Stimulated activated CD8-positive, alpha-beta memory T cell treated with anti-CD3 and anti-CD28 coated beads, Interleukin-2, amount 100 ng/mL, for 48 hours (primary cell): ENCODE measurements at places on chromosomes 1 and 21.

DNA sequence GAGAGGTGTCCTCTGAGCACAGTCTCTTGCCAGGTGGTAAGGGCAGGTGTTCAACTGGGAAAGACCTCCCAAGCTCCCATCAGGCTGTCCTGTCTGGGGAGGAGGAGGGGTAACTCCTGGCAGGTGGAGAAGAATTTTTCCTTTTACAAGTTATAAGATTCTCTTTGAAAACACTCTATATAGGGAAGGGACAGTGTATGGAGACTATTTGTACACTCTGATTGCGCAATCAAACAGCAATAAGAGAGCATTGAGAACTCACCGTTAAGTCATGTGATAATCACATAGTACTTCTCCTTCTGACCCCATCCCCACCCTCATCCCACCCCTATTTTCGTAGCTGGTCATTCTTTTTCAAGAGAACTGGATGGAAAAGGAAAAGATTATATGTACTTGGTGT is 179.3 kb upstream of the ZNF644 start:
- no peak for DNase-seq

DNA sequence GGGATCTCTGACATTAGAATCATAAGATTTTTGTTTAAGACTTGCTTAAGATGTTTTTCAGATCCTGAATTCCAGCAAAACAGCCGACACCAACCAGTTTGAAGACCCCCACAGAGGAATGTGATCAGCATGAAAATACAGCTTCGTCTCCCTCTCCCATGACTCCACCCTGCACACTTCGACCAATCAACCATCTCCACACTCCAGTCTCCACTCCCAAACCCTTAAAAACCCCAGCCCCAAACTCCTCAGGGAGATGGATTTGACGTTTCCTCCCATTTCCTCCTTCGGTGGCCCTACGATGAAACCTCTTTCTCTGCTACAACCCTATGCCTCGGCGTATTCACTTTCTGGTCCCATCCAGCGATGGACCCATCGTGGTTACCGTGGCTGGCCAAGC is 30.1 kb upstream of the KIF26B start:
- no peak for DNase-seq

- no peak for DNase-seq
These were observed 61.4 kb upstream of the DIRAS3 start for GRCh38 chr1:68111519-68112436.

- DNase-seq: no peak
These were observed 57.9 kb upstream of the HIVEP3 start for GRCh38 chr1:41976671-41977070.

- DNase-seq: no peak
These were observed 846.9 kb upstream of the ADAMTS5 start for GRCh38 chr21:27813750-27814149.

GRCh38 chr1:111406321-111406768 is 21.2 kb downstream of the OVGP1 start:
- DNase-seq: no peak

- DNase-seq: no peak
These were observed 148.2 kb upstream of the PALMD start for GRCh38 chr1:99497690-99498089.

GRCh38 chr1:8976338-8976737 is 30.7 kb downstream of the CA6 start:
- DNase-seq: no peak

- DNase-seq: no peak
These were observed 215.3 kb upstream of the C1orf174 start for GRCh38 chr1:4115191-4115900.

GRCh38 chr21:46567348-46567747 is 37.5 kb downstream of the S100B start:
- no peak for DNase-seq

DNA sequence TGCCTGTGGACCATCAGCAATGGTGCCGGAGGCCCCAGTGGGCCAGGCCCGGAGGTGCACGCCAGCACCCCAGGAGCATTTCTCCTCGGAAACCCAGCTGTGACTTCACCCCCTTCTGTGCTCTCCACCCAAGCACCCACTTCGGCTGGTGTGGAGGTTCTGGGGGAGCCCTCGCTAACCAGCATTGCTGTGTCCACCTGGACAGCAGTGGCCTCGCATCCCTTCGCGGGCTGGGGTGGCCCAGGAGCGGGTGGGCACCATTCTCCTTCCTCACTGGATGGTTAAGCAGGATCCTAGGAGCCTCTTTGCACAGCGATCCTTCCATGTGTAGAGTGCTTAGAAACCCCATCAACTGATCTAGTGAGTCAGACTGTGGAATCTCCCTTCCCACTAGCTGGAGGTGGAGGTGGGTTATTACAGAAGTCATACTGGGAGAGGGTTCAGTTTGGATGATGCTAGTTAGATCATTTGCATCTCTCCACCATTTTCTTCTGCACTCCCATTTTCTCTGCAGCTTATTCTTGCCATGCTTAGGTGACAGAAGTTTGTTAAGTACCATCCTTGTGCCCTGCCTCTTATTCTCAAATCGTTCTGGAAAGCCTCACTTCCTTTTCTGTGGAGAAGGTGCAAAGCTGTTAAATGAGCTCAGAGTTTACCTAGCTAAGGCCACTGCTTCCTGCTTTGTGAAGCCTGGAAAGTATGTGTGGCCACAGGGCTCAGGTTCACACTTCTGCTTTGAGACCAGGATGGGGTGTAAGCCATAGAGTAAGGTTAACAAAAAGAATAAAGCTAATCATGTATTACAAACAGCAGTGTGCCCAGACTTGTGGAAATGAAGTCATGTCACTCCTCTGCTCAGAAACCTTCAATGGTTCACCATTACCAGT is 32.3 kb downstream of the TBX19 start:
- DNase-seq: no peak

GRCh38 chr1:21510113-21510493 is 880 bp downstream of the ALPL start:
- DNase-seq: no peak

GRCh38 chr1:156281281-156281680 is 1.3 kb downstream of the SMG5 start:
- DNase-seq: peak; percentile 47

GRCh38 chr1:201153474-201154388 is 543 bp downstream of the TMEM9 start:
- DNase-seq: no peak

GRCh38 chr1:51541313-51542050 is 22.4 kb upstream of the EPS15 start:
- DNase-seq: no peak

- DNase-seq: peak; percentile 52
These were observed 41.4 kb upstream of the COL6A2 start for GRCh38 chr21:46056450-46056903.

DNA sequence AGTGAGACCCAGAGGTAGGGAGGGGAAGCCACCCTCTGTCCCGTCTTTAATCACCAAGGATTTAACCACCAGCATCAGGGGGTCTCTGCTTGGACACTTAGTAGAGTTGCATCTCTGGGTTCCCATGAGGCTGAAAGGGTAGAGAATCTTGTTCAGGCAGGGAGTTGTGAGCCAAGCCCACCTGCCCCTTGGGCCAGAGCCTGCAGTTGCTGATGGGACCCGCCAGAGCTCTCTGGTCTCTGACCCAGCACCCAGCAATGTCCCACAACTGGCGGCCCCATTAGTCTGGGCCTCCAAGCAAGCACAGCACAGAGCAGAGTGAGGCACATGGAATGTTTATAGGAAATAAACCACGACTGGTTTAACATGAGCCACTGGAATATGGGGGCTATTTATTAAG is 166.3 kb downstream of the TRIM33 start:
- no peak for DNase-seq

GRCh38 chr21:42404539-42404938 is 837 bp downstream of the UBASH3A start:
- no peak for DNase-seq

- DNase-seq: no peak
These were observed 4.6 kb downstream of the UBAP2L start for GRCh38 chr1:154225370-154225769.

GRCh38 chr1:156600733-156601121 is 552 bp downstream of the GPATCH4 start:
- DNase-seq: no peak

- DNase-seq: no peak
These were observed 55.5 kb downstream of the LDLRAD2 start for GRCh38 chr1:21867451-21867996.

DNA sequence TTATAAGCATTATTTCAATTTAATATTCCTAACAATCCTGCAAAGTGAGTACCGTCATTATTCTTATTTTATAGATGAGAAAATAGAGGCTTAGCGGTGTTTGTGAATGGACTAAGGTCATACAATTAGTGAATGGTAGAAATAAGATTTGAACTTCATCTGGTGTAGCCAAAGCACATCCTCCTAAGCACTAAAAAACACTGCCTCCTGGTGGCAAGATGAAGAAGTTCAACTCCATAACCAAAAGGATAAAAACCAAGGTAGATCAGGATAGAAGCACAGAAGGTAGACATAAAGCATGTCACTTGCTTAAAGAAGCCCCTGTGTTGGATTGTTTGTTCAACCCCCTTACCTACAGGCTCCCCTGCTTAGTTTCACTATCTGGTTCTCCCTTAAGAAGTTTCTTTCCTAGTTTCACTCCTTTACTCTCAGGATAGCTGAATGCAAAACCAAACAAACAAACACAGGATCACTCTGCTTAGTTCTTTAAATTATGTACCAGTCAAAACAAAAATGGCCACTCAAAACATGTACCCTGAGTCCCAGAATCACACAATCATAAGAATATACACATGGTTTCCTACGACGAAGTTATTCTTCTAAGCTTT is 12.7 kb upstream of the AIM2 start:
- DNase-seq: no peak

GRCh38 chr1:3847081-3847480 is 9.9 kb downstream of the CEP104 start:
- no peak for DNase-seq

DNA sequence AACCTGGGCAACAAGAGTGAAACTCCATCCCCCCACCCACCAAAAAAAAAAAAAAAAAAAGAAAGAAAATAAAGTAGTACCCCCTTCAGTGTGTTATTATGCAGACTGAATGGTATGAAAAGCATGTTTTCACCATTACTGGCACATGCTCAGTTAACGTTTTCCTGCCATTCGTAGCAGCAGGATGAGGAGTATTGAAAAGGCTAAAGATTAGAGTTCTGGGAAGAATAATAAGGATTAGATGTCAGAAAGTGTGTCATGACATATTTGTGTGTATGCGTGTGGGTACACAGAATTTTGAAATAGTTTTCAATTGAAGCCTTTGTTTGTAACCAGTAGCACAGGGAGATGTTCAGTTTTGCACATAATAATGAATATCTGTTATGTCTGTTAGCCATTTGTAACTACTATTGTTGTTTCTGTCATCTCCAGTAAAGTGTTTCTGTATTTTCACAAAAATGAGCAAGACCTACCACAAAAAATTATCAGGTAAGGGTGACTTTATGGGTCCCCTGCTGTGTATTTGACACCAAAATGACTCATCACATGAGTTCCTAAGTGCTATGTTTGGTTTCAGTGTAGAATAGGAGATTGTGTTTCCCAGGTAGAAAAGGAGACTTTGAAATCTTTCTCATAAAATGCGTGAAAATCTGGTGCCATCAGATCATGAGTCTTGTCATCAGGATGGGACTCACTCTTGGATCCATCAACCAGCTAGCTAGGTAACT is 358.9 kb downstream of the DISC1 start:
- DNase-seq: no peak

GRCh38 chr21:39041816-39042215 is 141.4 kb downstream of the PSMG1 start:
- DNase-seq: no peak

DNA sequence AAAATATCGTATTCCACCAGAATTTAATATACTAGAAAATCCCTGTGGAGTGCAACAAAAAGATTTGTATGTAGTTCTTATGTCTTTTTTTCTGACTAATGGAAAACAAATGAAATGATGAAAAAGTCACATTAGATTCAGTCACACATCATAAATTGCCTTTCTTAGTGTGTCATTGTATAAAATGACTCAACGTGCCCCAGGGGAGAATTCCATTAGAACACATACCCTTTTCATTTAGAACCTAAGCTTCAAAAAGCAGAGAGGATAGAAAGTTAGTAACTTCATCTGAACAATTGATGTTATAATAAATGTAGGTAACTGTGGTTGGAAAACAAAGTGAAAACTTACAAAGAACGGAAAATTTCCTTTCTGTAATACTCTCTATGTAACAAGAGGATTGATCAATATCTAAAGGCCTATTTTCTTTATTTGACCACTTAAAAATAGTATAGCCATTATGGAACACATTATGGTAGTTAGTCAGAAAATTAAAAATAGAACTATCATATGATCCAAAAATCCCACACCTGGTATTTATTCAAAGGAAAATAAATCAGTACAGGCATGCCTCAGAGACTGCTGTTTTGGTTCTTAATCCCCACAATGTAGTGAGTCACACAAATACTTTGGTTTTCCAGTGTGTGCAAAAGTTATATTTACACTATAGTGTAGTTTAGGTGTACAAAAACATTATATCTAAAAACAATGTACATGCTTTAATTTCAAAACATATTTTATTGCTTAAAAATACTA is 1016.1 kb downstream of the KCNT2 start:
- DNase-seq: no peak

DNA sequence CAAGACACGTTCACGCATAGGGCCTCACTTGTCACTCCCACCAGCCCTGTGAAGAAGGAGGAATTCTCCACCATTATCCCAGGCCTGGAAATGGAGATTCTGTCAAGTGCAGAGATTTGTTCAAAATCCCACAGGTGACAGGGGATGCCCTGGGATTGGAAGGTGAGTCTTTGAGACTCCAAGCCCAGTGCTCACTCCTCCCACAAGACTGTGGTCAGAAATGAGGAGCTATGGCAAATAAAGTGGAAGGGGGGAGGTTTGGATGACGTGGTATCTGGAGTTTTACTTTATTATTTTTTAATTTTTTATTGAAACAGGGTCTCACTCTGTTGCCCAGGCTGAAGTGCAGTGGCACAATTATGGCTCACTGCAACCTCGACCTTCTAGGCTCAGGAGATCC is 12.8 kb upstream of the FOXO6 start:
- no peak for DNase-seq

GRCh38 chr1:242454262-242455051 is 70.0 kb downstream of the PLD5 start:
- DNase-seq: no peak

DNA sequence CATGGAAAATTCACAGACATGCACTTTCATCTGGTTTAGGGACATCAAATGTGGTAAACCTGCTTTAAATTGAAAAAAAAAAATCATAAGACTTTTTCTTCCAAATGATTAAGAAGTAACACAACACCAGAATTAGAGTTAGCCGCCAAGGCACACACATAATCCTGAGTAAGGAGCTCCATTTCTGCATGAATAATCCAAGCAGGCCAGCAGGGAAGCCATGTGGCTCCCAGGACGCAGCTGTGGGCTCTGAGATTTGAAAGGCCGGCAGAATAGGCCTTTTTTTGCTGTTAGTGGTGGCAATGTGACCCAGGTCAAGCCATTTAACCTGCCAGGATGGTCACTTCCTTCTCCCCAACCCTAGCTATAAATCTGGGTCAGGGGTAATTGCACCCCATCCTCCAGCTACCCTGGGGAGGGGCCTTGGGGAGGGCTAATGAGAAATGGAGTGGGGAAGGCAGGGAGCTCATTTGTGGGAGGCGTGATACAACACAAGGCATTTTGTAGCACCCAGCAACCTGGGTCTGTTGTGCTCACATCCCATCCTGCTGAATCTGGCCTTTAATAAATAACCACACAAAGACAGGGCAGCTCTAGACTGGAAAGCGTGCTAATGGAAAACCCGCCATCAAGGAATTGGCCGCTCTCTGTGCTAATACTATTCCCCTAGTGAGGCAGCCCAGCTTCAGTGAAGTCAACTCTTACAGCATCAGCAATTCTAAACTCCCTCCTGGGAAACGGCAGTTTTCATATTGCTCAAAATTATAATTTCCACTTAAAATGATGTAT is 178.5 kb downstream of the RHOU start:
- DNase-seq: no peak

- DNase-seq: no peak
These were observed 82.6 kb upstream of the F3 start for GRCh38 chr1:94624203-94624602.
